ENCODE measurements at places on chromosomes 6 and 20.

GRCh38 chr6:52641388-52641787, 29.5 kb upstream of the TMEM14A start:
- DNase-seq = no peak

GRCh38 chr20:48467622-48468021, 360.2 kb downstream of the PREX1 start:
- no peak for DNase-seq

DNA sequence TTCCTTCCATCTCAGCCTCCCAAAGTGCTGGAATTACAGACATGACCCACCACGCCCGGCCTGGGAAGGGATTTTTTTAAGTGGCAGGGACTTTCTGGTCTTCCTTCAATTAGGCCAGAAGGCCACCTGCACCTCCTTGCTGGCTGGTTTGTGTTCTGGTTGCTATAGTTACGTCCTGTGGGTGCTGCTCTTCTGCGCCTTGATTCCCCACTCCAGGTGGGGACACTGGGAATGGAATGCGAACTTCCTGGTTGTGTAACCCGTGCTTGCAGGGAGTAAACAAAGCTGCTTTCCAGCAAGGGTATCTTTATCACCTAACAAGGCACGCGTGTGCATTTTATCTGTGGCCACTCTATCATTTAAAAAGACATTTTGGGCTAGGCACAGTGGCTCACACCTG, 117.7 kb downstream of the PLEKHG1 start:
- no peak for DNase-seq

DNA sequence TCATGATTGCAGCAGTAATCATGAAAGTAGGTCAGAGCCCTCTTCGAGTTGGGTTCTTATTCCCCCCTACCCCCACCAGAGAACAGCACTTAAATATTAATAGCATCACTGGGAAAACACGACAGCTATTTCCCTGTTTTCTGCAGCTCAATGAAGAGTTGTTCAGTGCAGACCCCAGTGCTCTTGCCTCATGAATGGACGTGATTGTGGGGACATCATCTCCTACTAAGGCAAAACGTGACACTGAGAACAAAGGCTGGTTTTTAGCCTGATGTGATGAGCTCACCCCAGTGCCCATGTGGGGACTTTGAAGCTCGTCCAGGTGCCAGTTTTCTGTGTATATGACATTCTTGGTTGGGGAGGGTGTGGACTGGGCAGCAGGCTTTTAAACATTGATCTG, 105.9 kb downstream of the SLC35F1 start:
- no peak for DNase-seq

DNA sequence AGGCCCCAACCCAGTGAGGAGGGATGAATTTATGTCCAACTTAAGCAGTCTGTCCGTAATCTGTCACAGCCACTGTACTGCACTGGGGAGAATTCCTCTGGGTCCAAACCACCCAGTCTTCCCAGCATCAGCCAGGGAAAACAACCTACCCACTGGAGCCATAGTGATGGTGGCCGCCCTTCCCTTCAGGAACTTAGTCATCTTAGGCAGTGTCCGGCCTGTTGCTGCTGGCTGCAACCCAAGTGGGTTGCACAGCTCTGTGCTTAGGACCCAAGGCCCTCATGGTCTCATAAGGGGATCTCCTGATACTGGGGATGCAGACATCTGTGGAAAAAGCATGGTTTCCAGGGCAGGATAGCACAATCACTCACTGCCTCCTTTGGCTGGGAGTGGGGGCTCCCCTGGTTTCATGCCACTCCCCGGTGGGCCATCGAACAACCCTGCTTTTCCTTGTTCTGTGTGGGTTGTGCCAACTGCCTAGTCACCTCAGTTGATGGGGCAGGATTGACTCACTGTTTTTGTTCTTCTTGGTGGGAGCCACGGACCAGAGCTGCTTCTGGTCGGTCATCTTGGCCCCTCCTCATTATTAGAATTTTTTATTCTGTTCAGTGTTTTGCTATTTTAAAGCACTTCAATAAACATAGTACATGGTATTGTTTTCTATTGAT, 591.9 kb downstream of the DOK5 start:
- no peak for DNase-seq

DNA sequence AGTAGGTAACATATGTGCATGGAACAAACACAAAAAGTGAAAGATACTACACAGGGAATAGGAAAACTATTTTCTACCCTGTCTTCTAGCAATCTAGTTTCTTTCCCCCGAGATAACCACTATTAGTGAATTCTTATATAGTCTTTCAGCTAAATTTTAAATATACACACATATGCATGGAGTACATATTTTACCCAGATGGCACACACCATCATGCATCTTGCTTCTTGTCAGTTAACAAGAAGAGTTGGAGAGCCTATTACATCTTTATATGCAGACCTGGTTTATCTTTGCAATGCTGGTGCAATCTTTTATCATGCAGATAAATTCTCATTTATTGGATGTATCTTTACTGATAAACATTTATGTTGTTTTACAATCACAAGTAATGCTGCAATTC, 100.4 kb downstream of the OTOR start:
- no peak for DNase-seq

- DNase-seq = no peak
These were observed 59.2 kb upstream of the THBS2 start for GRCh38 chr6:169312658-169313346.

- DNase-seq = no peak
These were observed 42.7 kb downstream of the RAMACL start for GRCh38 chr6:166543603-166544295.

GRCh38 chr6:26531897-26532296, 6.3 kb upstream of the HMGN4 start:
- no peak for DNase-seq

DNA sequence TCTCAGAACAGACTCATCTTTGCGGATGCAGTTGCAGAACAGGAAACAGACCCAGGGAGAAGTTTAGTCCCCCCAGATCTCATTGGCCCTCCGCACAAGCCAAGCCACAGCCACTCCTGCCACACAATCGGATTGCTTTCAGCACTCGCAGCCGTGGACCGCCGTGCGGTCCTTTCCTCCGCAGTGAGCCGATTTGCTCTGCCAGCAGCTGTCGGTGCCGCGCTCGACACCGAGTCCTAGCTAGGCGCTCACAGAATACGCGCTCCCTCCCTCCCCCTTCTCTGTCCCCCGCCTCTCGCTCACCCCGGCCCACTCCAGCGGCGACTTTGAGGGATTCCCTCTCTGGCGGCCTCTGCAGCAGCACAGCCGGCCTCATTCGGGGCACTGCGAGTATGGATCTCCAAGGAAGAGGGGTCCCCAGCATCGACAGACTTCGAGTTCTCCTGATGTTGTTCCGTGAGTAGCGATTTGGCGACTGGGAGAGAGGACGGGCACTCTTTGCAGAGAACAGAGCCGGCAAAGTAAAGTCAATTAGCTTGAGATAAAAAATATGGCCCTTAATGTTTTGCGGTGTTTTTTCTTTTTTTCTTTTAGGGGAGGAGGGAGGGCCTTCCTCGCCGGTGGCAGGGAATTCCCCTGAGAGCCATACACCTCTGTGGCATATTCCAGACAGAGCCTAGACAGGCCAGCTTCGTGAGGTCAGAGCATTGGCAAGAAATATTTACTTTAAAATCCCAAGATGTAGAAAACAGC, at the start of gene LAMP5:
LAMP5 (plus strand) TSS at position 130 of the 753 bp plus-strand sequence; CDS start at position 393, 263 bp downstream.
- no peak for DNase-seq

DNA sequence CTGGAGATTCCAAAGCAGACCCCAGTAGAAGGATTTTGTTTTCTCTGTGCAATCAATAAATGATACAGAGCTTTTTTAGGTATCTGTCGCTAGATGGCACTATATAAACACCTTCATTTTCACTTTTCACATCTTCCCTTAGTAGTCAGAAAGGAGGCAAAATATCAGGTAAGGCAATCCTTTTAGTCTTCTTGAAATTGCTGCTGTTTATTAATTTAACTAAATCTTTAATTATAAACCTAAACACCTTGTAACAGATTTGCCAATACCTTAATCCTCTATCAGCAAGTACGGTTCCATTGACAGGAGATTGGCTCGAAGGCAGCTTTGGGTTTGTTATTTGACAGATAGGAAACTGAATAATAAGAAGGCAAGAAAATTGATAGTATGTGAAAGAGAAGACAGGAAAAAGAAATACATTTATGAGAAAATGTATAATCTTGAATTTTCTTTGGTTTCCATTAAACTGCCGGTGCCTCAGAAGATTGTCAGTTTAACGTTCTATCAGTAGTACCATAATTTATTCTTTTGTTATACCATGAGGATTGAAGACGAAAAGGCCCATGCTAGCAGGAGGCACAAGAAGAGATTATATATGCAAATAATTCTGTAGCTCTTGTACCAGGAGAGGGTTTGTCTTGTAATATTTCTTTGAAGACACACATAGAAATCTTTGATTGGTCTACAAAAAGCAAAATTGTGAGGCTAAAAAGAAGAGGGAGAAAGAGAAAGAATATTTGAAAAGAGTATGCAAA, 23.5 kb upstream of the IBTK start:
- no peak for DNase-seq

- no peak for DNase-seq
These were observed 1.6 kb upstream of the PRIM2 start for GRCh38 chr6:57315851-57316250.

- no peak for DNase-seq
These were observed 23.9 kb downstream of the PSMG4 start for GRCh38 chr6:3282476-3283236.

- no peak for DNase-seq
These were observed 152.8 kb downstream of the GRM4 start for GRCh38 chr6:33993091-33993490.

DNA sequence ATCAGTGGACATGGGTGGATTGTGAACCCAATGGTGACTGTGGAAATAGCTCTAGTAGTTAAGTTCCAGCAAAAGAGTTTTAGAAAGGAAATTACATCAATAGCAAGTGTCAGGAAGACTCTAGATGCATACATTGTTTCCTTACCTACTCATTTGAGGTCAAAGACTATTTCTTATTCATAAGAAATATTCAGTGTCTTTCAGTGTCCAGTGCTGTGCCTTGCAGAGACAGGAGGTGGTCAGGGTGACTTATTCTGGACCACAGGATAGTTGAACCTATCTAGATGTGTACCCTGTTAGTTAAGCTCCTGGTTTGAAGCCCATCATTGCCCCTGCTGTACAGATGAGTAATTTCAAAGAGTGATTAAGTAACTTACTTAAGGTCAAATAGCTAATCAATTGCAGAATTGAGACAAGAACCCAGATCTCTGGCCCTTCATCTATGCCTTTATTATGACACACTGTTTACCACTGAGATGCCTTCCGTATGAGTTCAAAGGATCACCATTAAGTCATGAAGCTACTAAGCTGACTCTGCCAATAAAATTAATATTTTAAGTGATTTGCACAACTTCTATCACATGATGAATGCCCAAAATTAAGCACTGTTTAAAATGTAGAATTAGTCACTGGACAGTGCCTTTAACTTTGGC, 136.1 kb downstream of the PDSS2 start:
- no peak for DNase-seq

Measured in stimulated activated CD4-positive, alpha-beta T cell treated with anti-CD3 and anti-CD28 coated beads, Interleukin-1b, Interleukin-23, amount 100 ng/mL, for 1 hour (primary cell).